Endodermal cell (in vitro differentiated cells): ENCODE measurements at places on chromosomes 5 and 9. TPM values are rescaled to one million over a fixed set of nuclear protein-coding genes. Genes with fewer than 3 reads are reported as not detected.

- peak; percentile 15 for DNase-seq
These were observed 47.5 kb upstream of the SH3PXD2B start for GRCh38 chr5:172501708-172502320.

DNA sequence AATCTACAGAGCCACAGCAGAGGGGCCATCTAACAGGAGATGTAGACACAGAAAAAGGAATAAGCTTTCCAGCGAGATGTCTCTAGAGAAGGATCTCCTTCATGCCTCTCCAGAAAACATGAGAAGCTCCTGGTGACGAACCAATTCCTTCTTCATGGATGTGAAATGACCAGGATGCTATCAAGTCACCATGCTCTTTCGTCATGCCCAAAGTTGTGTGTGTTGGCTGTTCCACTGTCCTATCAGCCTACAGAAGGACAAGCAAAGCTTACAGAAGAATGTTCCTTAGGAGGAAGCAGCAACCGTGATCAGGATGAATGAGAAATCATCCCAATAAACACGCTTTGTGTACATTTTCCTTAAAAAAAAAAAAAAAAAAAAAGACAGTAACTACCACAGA lies 54.4 kb downstream of the ALDH7A1 start:
- no peak for DNase-seq

DNA sequence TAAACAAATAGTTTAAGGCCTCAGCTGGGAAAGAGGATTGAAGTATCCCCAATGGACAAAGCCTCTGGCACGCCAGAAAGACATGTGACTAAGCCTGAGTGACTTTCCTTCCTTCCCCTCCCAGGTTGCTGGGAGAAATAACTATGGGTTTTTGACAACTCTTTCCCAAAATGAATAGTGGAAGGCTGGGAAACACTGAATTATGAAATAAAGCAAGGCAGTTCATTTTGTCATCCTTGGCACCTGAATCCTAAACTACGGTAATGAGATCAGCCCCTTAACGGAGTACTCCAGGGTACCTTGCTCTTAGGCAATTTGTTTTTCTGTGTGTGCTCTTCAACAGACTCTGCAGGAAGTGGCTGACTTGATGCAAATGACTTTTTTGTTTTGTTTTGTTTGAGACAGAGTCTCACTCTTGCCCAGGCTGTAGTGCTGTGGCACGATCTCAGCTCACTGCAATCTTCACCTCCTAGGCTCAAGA lies 75.2 kb downstream of the LMNB1 start:
- DNase-seq: no peak

Gene WWC1
- total RNA-seq: 9.0 to 20.3 TPM (median 18.3 TPM) in 3 replicates

Gene LRRC19
- total RNA-seq: not detected in 3 replicates

GRCh38 chr9:27540502-27540901 lies 10.9 kb upstream of the MOB3B start:
- DNase-seq: no peak

Gene TSSK1B
- total RNA-seq: 0.19 TPM in 1 of 3 replicates, not detected in the others

DNA sequence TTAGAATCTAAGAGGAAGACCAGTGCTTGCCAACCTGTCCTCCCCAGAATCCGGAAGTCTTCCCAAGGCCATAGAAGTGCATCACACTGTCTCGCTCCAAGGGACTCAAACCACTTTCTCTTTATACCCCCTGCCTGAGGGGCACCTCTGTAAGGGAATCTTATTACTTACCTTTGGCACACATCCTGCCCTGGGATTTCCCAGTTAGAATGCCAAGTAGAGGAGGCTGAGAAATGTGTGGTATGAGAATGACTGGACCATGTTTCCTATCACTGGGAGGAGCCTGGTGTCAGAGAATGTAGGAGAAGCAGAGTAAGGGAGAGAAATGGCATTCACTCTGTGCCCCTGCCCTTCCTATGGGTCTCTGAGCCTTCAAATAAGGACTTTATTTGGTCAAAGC lies 85.8 kb downstream of the AOPEP start:
- no peak for DNase-seq

Gene INSYN2B
- total RNA-seq: not detected in 2 replicates

GRCh38 chr5:5649641-5650040 lies 227.2 kb downstream of the ICE1 start:
- no peak for DNase-seq

DNA sequence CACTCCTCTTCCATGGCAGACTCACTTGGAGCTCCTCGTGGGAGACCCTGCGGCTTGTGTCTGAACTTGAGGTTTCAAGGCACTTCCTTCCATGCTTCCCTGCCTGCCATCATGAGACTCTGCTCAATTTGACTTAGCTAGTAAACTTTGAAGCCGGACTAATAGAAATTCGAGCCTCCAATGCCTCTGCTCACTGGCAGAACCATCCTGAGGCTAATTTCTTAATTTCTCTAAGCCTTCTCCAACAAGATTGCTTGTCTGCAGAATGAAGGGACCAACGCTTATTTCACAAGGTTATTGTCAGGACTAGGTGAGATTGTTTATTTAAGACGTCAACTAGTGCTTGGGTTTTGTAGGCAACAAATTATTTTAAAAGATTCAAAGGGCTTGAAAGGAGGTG lies 3.2 kb downstream of the POU4F3 start:
- no peak for DNase-seq

DNA sequence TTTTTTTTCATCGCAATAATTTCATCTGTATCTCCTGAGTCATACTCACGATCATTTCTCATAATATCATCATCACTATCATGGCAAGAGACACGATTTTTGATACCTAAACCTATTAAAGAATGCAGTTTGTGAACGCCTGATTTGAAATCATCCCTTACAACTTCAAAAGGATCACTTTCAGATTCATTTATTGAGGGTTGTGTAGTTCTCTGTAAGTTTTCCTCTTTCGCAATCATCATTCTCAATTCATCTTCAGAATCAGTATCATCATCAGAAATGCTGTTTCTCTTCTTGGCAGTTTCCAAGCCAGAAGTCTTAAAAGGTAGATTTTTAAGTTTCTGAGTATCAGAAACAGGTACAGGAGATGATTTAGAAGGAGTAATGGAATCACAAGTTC lies 9.7 kb downstream of the NOL8 start:
- DNase-seq: no peak

GRCh38 chr5:111486926-111487325 lies 25.4 kb downstream of the STARD4 start:
- DNase-seq: no peak

DNA sequence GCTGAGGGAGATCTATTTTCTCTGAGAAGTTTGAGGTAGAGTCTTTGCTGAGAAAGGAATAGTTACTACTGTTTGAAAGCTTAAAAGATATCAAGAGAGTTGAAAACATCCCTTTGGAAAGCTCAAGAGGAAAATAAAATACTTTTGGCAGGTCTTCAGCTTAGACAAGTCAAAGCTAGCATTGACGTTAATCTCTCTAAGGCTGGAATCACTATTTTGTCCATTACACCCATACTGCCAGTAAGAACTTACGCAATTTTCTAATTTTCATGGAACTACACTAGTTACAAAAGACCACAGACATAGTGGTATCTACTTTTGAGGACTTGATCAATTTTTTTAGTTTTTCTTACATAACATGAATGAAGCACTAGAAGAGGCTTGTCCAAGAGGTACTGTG lies 494.9 kb downstream of the PSAT1 start:
- DNase-seq: no peak

DNA sequence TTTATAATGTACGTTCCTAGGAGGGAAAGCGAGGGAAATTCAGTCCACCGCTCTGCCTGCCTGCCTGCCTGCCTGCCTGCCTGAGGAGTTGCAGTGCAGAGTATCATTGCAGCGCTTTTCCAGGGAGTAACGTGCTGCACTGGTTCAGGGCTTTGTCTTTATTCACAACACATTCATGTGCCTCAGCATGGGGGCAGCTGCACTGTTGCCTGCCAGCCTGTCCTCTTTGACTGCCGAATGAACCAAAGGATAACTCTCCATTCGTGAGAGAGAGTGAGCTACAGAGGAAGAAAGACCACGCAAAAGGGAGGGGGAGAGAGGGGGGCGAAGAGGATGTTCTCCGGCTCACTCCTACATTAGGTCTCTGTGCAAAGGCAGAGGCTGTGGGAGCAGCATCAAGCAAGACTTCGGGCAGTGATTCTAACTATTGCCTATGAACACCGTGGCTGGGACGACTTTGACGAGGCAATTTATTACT lies 791.2 kb downstream of the MAT2B start:
- peak; percentile 88 for DNase-seq

GRCh38 chr5:132765311-132766019 lies 11.6 kb downstream of the SEPTIN8 start:
- DNase-seq: peak; percentile 37

Gene SLC31A2
- total RNA-seq: 1.8 to 3.1 TPM (median 2.0 TPM) in 3 replicates

GRCh38 chr9:89911721-89912604 lies 307.2 kb downstream of the GADD45G start:
- peak; percentile 61 for DNase-seq

DNA sequence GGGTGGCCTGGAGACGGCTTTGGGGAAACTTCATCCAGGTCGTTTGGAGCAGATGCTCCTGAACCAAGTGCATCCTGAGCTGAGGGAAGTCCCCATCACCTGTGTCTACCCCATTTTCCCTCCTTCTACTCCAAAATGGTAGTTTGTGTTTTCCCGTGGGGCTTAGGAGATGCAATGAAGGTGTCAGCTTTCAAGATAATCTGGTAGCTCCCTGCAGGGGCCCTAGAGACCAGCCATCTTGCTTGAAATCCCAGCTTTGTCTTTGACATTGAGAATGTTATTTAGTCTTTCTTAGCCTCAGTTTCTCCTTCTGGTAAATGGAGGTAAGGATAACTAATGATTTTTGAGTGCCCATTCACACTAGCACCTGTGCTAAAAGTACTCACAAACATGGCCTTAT lies 77.4 kb downstream of the WWC1 start:
- peak; percentile 51 for DNase-seq

DNA sequence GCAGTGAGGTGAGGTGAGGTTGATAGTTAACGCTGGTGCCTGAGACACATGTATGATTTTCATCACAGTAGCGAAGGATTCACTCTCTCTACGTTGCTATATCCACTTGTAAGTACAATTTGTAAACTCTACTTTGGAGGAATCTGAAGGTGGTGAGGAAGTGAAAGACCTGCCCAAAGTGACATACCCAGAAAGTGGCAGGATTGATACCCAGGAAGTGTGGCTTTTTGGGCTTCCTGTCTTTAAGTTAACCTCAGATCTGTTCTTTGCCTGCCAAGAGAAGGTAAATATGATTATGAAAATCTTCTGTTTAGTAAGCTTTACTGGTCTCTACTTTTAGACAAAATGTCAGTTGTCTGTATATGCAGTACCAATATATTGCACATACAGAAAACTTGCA lies 143.1 kb downstream of the SH3GL2 start:
- no peak for DNase-seq

DNA sequence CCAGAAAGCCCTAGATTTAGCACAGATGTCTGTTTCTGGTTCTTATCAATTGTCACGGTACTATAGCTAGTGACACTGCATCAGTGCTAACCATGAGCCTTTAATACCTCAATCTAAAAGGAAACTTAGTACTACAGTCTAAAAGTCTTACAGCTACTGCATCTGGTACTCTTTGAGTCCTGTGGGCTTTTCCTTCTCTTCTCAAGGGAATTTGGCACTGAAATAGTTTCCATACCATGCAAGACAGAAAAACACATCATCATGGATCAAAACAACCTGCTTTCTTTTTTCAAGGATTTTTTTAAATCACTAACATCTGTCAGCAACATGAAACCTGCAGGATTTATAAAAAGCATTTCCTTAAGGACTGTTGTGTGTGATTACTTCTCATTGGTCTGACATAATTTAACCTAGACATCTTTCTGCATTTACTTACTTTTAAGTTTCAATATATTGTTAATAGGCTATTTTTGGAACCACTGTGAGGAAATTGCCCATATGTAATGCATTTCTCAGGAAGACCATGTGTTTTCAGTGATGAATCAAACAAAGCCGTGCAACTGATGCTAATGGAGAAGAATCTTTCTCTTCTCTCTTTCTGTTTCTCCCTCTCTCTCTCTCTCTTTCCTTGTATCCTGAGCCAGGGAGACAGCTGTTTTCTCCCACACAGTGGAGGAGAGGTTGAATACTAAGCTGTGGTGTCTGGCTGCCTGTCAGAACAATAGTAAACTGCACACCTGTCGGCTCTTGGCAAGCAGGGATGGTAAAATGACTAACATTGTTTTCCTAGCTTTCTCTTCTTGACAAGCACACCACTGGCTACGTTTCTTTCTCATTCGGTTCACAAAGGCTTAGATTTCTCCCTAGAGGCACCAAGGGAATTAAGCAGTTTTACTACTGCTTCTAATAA lies 273.4 kb downstream of the CSNK1G3 start:
- DNase-seq: no peak

DNA sequence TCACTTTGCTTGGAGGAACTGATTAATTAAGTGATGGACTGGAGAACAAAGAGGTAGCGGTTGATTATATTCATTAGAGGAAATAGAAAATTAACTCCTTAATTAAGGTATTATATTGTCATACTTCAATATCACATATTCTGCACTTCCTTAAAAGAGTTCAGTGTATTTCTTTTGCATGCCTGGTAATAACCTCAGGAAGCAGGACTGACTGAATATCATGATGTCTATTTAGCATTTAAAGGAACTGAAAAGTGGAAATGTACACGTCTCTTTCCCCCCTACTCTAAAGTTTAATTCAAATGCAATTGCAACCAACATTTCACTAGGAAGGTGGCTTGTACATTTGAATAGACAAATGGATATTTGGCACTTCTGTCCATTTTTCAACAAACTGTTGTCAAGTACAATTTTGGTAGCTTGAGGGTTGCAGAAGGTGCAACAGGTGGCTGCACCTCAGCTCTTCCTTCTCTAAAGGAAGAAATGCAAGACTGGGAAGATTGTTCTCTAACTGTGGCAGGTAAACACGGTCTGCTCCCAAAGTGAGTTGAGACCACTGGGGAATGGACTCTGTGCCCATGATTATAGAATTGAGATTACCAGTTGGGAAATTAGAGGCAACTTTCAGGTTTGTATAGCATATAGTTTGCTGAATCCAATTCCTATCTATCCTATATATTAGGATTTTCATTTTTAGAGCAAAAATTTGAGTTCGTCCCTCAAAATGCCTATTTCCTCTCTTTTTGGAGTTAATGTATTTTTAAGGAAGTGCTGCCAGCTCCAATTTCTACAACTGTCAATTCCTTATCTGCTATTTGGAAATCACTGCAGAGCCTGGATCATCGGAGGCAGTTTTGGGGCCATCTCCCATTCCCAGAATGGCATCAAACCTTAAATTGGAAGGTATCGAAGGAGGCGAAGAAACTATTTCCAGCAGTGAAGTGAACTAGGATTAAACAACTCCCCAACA lies 98.9 kb upstream of the TAF11L2 start:
- no peak for DNase-seq

DNA sequence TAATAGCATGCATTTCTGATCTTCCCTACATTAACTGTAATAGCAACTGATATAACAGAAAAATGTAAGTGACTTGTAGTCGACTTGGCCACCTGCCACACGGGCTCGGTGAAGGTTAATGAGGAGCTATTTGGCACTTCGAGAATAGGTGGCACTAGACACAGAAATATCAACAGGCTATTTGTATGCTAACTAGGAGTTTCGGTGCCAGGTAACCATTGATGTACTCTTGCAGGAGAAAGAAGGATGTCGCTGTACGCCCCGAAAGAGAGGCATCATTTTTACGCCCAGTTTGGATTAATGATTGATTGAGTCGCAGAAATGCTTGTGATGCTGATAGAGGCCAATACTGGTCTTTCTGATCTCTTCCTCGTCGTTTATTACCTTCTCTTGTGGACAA lies 516 bp upstream of the DMRT2 start:
- no peak for DNase-seq
